RCC 7860 (cell line): ENCODE measurements at places on chromosomes 12 and 14.

- DNase-seq = no peak
Measured at GRCh38 chr12:9033265-9033887, 44.0 kb downstream of the KLRG1 start.

- DNase-seq = no peak
Measured at GRCh38 chr12:117002051-117002817, 91.5 kb downstream of the FBXW8 start.

GRCh38 chr12:56188778-56189098, 545 bp downstream of the SMARCC2 start:
- DNase-seq = no peak

DNA sequence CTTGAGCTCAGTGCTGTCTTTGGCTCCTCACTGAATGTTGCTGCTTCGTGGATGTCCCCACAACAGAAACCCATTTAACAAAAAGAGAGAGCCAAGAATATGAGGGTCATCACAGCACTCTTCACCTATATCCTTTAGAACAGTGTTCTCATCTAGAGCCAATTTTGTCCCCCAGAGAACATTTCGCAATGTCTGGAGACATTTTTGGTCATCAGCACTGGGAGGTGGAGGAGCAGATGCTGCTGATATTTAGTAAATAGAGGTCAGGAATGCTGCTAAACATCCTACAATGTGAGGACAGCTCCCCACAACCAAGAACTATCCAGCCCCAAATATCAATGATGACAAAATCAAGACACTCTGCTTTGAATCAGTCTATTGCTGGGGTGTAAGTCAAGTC, 92.5 kb downstream of the BBS10 start:
- DNase-seq = no peak

DNA sequence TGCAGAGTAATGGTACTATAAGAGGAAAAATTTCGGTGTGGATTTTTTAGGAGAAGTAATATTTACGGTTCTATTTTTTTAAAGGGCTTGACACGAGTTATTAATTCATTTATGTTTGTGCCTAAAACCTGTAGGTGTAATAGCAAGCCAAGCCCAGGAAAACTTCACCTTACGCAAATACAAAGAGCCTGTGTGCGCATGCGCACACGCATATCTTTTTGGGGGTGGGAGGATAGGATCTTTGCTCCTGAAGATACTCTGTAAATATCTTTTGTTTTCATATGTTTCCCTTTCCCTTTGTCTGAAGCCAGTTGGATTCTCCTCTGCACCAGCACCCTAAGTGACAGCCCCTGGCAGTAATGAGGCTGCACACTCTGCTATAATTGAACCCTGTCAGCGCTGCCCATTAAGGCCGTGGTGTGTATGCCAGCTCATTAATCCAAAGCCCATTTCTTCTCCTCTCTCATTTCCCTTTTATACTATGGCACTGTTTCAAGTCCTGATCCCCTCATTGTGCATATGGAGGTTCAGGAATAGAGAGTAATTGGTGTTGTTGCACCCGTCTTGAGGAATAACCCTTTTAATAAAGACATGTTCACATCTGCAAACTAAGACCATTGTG, 327.2 kb upstream of the E2F7 start:
- DNase-seq = no peak

GRCh38 chr12:15427913-15428312, 105.6 kb downstream of the PTPRO start:
- no peak for DNase-seq

GRCh38 chr12:93894391-93895088, 217.4 kb downstream of the CRADD start:
- DNase-seq = no peak
